IMR-90 (cell line): ENCODE measurements at places on chromosomes 2 and 18. TPM values are rescaled to one million over a fixed set of nuclear protein-coding genes. Genes with fewer than 3 reads are reported as not detected.

CKAP2L gene
- 9.9 and 13.3 TPM in 2 replicates for total RNA-seq

DNA sequence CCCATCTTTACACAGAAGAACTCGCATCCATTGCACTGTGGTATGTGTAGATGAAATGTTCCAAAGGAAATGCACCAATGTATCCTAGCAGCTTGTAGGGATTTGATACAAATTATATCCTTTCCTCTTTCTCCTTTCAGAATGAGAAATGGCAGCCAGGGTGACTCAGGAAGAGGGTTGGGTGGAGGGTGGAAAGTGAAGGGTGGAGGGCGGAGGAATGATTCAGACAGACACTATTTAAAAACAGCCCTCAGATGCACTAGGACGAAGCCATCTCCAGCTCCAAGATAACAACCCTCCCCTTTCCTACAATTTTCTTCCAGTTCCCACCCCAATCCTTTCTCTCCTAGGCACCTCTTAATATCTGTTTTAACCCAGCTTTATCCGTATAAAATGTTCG, 96.2 kb upstream of the STK39 start:
- DNase-seq: peak; percentile 41

DNA sequence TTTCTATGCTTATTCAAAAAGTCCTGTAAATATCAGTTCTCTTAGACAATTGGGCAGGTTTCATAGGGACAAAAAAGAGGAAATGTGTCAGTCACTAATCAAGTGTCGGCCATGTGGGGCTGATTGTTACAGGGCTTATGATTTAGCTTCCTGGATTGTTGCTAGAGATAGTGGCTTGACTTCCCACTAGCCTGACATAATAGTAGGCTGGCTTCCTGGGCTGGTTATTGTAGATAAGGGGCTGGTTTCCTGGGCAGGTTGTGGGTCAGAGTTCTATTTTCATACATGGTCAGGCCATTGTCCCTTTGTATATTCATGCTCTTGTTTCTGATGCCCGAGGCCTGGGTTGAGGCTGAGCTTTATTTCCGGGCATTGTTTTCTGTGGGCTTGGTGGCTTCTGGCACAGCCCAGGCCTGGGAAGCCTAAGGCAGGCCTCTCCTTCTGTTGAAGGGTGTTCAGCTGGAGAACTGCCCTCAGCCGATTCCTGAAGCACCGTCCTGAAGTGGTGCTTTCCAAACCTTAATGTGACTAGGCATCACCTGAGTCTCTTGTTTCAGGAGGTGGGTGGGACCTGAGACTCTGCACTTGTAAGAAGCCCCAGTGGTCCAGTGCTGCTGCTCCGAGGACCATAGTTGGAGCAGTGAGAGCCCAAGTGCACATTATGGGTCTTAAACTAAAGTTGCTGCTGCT, 37.0 kb downstream of the CD8B2 start:
- DNase-seq: no peak

DNA sequence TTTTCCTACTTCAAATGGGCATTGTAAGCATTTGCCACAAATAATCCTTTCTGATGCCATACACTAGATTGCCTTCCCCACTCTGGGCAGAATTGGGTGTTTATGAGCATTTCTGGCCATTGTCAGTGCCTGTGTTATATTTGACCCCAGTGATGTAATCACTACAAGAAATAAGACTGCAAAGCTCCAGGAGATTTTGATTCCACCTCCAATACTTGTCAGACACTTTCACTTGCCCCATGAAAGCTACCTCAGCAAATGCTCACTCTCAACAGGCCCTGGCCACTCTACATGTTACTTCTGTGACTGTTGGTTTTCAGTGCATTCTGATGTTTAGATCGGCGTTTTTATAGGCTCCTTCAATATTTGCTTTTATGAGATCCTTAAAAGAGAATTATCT, 135.1 kb downstream of the GFPT1 start:
- DNase-seq: peak; percentile 9

GRCh38 chr2:232871418-232871834, 1.4 kb downstream of the SNORC start:
- DNase-seq: no peak

- peak; percentile 22 for DNase-seq
Measured at GRCh38 chr2:179524809-179525339, 260.2 kb upstream of the SESTD1 start.

DNA sequence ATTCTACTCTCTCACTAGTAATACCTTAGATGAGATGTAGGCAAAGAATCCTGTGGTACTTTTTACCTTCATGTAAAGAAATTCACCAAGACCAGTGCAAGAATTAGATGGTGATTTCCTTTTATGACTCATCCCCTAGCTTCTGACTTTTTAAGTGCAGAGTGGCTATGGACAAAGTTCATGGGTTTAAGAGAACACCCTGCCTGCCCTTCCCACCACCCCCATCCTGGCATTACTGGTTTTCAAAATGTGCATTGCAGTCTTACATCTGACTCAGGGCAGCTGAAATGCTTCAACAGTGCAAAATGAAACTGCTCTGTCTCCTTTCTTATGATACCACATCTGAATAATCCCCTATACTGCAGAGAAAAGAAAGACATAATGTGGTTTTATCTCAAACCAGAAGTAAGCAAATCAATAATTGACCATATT, 22.6 kb downstream of the MAIP1 start:
- DNase-seq: peak; percentile 82

- DNase-seq: peak; percentile 81
Measured at GRCh38 chr2:26011990-26012856, 21.7 kb upstream of the RAB10 start.

- no peak for DNase-seq
Measured at GRCh38 chr2:9053534-9053931, 50.0 kb upstream of the MBOAT2 start.

DNA sequence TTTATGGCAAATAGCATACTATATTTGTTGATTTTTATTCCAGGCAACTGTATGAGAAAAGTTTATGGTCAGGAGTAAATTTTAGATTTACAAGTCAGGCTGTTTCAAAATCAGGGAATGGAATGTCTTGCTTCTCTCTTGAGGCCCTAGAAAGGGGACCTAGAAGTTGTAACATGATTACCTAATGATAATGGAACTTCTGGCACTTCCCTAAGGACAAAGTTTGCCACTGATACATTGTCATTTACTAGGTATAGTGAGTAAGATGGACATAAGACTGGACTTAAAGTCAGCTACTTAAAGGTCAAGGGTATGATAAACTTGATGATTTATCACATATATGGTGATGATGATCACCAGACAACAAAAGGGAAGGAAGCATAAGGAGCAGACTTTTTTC, 103.3 kb upstream of the VRK2 start:
- peak; percentile 30 for DNase-seq

- DNase-seq: peak; percentile 46
Measured at GRCh38 chr2:40352041-40352702, 99.7 kb downstream of the SLC8A1 start.

GRCh38 chr2:201174687-201175086, 8.3 kb upstream of the CASP10 start:
- no peak for DNase-seq

DNA sequence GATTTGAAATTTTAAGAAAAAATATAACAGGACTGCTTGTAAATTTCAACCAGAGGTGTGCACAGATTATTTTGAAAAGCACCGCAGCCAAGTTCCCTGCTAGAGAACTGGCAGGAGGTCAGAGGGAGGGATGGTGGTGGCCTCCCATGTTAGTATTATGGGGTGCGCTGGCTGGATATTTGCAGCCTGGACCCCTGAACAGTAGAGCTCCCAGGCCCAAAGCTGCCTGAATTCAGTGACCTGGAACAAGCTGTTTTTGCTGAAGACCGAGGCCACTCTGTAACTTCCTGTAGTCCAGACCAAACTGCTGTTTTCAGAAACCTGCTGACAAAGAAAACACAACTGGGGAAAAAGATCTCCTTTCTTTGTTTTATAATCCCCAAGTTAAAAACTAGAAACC, 314.3 kb downstream of the TNS1 start:
- no peak for DNase-seq

DNA sequence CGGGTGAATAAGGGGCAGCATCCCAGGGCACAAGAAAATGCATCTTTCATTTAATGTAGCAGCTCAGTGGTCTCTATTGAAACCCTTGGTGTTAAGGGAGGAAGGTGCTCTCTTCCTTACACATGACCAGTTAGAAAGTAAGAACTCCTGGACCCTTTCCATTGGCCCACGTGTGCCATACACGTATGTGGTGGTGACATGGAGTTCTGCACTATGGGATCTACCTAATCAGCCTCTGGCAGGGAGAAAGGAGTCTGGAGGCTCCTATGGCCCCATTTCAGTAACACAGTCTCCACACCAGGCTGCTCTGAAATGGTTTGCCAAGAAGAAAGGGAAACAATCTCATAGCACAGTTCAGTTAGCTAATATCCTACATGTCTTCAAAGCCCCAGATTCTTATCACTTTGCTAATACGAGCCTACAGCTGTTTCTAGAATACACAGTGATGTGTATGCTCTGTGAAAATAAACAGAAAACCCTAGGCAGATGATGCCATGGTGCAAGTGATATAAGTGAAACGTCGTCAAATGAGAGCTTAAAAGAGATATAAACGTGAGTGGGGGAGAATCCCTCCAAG, 7.0 kb downstream of the EFEMP1 start:
- DNase-seq: peak; percentile 93

GRCh38 chr2:127799926-127800325, 11.0 kb downstream of the WDR33 start:
- no peak for DNase-seq

DNA sequence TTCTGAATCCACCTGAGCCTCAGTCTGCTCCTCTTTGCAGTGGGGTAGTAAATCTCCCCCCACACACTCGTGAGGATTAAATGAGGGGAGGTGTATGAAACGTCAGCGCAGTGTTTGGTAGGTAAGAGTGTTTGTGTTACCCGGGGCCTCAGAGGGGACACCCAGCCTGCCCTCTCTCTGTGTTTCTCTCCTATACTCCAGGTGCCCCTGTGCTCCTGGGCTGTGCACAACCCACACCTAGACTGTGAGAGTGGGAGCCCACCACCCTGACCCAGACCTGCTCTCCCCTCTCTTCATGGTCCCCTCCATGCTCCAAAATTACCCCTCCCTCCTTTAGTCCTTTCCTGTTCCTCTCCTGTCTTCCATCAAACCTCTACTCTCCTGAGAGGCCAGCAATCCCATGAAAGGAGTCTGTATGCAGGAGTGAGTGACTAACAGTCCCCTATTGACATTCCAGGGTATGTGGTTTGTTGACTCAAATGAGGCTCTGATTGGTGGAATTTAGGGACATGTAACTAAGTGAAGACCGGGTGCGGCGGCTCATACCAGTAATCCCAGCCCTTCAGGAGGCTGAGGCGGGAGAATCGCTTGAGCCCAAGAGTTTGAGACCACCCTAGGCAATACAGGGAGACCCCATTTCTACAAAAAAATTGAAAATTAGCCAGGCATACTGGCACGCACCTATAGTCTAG, 10.4 kb downstream of the CIB4 start:
- peak; percentile 27 for DNase-seq
